ENCODE measurements at places on chromosomes 6 and 20.

- no peak for DNase-seq
Observed at GRCh38 chr20:905396-905961, 10.7 kb downstream of the ANGPT4 start.

DNA sequence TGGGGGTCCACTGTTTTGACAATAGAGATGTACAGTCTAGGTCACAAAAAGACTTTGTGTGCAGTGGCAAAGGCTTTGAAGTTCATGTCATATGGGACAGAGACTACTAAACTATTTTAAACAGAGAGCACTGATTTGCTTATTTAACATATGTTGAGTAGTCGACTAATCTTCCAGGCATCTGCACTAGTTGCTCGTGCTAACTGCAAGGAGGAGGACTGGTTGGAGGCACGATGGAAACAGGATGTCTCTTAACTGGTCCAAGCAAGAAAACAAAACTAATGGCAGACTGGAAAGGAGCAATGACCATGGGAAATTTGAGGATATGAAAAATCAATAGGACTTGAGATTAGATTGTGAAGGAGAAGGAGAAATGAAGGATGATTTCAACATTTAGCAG lies 28.5 kb upstream of the ERVFRD-1 start:
- no peak for DNase-seq

GRCh38 chr6:147905711-147906110 lies 397.2 kb downstream of the SAMD5 start:
- no peak for DNase-seq

DNA sequence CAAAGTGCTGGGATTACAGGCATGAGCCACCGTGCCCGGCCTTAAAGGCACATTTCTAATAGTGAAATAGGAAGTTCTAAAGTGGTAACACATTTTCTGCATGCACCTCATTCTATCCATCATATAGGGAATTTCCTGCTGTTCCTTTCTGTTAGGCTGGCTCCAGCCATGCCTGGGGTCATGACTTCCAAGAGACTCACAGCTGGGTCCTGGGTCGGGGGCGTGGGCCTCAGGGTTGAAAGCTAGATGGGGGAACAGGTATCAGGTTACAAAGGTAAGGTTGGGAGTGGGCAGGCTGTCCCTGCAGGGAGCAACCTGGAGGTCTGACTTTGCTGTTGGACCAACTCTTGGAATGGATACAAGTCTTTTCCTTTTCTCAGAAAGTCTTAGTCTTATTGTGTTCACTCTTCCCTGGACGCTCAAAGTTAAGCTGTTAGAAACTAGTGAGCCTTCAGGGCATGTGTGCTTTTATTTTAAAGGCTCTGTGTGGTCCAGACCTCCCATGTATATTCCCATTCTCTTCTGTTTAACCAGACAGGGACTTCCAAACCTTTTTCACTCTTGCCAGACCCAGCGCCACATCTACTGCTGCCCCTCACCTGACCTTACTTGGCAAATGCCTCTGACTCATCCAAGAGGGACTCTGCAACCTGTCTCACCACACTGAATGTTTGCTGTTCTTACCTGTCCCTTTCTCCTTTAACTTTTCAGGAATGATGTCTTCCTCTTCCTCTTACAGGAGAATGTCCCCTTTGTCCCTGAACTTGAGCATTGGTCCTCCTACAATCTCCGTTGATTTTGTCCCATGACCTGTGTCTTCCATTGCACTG lies 64.4 kb downstream of the TMEM170B start:
- no peak for DNase-seq

- peak; percentile 71 for DNase-seq
Observed at GRCh38 chr20:9359561-9360308, 154.7 kb upstream of the LAMP5 start.

- DNase-seq: no peak
Observed at GRCh38 chr6:71887006-71887743, 825 bp downstream of the RIMS1 start.

DNA sequence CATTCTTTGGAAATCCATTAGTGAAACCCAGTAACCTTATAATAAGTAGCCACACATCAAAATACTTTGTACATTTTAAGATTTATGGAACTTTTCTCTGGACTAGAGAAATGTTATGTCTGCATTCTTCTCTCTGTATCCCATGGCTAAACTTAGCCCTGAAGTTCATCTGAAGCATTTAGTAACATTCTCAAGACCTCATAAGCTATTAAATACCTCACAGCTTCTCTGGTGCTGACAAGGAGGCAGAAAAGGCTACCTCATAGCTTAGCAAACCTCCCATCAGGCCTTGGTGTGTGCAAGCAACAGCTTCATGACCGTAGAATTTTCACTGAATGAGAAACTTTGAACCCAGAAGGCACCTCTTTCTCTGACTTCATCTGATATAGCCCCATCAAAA lies 38.9 kb upstream of the HDGFL1 start:
- no peak for DNase-seq

DNA sequence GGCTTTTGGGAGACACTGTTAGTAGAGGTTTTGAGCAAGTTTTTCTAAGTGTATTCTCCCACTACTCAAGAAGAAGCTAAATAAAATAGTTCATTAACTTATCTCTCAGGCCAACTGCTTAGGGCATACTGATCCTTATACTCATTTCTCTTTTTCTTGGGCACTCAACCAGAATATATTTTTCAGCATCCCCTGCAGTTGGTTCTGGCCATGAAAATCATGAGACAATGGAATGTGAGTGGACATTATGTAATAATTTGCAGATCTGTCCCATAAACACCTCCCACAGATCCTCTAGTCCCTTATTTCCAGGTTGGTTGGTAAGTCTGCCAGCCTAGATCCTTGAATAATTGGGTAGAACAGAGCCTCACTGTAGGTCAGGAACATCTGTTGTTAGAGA lies 136.7 kb downstream of the AIG1 start:
- no peak for DNase-seq

DNA sequence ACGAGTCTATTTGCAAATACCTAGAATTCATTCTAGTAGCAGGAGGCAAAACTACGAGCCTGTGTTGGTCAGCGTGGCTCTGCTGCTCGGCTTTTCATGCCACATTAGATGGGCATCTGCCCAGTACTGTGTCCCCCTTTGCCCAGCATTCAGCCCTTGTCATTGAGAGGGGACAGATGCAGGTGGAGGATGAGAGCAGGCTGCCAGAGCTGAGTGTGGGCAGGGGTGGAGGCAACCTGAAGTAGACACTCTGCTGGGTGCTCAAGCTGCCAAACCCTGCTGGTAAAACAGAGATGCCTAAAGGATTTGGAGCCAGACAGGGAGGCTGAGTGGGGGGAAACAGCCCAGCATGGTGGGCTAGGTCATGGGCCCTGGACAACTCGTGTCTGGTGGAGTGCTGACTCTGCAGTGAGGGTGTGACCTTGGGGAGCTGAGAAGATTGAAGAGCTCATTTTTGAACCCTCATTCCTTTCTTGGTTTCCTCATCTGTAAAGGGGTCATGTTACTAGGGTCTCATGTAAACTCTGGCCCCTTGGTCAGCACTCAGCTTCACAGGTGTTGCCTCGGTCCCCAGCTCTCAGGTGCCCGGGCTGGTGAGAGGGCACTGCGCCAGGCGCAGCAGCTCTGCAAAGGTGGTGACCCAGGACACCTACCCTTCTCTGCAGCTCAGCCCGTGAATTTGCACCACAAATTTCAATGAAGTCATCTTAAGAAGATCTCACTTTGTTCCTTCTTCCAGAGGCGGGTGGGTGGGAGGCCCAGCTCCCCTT lies 64.2 kb upstream of the BHLHE23 start:
- no peak for DNase-seq

DNA sequence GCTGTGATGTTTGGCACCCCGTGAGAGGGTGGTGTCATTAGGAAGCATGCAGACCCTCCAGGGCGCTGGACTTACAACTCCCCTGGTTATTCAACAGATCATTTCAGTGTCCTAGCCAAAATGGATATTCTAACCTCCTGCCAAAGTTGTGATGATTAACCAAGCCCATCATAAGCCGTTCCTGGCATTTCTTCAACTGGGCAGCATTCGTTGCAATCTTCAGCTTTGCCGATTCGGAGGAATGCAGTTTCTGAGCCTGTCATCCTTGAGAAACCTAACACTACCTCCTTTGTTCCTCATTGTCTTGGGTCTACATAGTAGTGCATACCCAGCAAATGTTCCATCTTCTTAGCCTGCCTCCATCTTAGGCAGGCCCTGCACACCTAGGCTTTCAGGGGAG lies 79.2 kb upstream of the MAP3K4 start:
- no peak for DNase-seq

DNA sequence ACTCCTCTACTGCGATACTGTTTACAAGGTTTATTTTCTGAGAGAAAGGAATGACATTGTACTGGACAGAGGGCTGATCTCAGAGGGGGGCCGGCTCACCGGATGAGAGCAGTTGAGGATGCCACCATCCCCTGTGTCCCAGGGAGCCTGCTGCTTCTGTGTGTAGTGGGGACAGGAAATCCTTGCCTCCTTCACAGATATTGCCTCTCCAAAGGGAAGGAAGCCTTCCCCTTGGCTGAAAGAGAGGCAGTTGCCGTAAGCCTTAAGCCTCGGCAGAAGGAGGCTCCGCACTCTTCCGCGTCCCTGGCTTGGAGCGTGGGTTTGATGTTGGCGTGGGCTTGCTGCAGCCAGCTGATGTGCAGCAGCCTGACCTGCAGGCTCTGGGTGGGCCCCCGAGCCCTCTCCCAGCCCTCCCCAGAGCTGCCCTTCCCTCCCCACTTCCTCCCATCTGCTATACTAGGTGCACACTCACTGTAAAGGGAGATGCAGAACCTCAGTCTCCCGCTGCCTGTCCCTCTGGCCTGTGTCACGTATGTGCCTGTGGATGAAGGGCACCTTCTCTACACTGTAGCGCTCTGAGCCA lies 45.7 kb upstream of the RPS6KA2 start:
- no peak for DNase-seq

- DNase-seq: peak; percentile 16
Observed at GRCh38 chr6:21371676-21372171, 221.8 kb upstream of the SOX4 start.

- no peak for DNase-seq
Observed at GRCh38 chr6:113629975-113630737, 227.0 kb upstream of the MARCKS start.

DNA sequence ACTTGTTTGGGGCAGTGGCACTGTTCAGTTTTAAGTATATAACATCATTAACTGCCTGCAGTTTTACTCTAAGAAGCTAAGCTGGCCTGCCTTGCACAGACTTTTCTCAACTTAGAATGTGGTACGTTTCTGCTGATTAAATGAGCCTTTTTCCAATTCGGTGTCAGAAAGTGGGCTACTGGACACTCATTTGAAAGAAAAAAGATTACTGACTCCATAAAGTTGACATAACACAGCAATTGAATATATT lies 2.1 kb downstream of the ZMYND8 start:
- no peak for DNase-seq

DNA sequence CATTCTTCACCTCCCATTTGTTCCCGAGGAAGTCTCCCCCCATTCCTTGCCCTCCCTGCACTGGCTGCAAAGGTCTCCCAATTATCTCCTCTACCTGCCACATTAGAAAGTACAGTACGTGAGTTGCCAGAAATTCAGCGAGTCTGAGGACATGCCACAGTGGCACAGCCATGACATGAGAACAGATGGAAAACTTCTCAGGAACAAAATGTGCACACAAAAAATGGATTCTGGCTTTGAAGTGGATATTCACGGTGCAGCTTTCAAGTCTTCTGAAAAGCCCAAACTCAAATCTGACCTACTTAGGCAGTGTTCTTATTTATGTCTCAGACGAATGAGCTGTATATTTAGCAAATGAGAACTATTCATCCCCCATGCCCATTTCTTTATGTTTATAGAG lies 269.1 kb upstream of the ARID1B start:
- DNase-seq: no peak

DNA sequence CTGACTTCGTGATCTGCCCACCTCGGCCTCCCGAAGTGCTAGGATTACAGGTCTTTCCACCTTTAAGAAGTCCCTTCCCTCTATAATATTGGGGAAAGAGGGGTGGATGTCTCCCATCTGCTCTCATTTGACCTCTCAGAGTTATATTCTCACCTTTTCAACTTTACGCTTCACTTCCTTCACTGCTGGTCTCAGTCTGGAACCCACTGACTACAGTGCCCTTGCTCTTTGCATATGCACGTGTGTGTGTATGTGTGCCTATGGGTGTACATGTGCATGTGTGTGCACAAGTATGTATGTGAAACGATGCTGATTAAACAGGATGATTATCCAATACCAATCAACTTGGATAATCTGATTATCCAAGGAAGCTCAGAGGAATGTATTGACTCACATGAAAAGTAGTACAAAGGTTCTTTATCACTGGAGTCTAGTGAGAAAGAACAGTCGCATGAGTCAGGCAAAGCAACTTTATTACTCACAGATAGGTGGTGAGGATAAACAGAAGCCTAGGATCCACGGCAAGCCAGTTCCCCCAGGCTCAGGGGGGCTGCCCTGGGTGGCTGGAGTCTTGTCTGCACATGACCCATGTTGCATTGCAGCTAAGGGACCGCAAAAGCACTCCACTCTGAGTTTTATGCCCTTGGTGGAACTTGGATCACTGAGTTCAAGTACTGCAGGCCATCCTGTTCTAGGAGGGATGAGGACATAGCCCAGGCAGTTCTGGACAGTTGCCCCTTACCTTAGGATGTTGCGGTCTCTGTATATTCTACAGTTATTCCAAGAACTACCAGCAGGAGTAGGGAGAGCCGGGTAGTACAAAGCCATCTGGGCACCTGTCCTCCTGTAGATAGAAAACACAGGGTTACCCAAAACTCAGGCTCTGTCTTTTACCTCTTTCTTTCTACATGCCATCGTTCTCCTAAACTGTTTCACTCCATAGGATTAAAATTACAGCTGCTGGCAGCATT lies 50.9 kb downstream of the SNRNP48 start:
- no peak for DNase-seq

DNA sequence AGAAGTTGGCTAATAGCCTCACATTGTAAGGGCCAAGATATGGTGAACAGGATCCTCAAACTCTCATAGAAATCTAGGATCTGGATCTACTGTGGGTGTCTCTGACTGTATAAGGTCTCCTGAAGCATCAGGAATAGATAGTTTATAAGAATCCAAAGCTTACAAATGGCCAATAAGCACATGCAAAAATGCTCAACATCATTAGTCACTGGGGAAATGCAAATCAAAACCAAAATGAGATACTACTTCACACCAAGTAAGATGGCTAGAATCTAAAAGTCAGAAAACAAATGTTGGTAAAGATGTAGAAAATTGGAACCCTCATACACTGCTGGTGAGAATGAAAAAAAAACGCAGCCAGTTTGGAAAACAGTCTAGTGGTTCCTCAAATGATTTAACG lies 14.3 kb upstream of the RNF182 start:
- DNase-seq: no peak

- peak; percentile 36 for DNase-seq
Observed at GRCh38 chr6:63923139-63923739, 287.6 kb downstream of the PHF3 start.

DNA sequence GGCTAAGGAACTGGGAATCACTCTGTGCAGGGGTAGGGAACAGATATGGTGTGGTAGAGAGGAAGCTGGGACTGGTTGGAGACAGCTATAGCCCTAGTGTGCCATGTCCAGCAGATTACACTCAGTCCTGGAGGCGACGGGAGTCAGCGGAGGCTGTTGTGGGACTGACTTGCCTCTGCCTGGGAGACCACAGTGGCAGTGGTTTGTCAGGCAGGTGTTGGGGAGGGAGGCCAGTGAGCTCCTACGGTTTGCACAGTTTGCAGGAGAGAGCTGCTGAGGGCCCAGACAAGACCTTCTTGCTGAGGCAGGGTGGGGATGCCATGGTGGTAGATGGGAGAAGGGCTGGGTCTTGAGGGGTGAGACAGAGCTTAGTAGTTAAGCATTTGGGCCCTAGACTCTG lies 4.9 kb downstream of the PLCG1 start:
- DNase-seq: no peak

All from NCI-H2227 treated with DMSO at 0.1 percent for 48 hours (cell line).